ENCODE measurements at places on chromosomes 4 and X.
A peak's percentile ranks its signal among the peaks of the same experiment; 100 is the strongest.

GRCh38 chrX:1265086-1265485 lies 3.5 kb upstream of the CSF2RA start:
- no peak for DNase-seq

DNA sequence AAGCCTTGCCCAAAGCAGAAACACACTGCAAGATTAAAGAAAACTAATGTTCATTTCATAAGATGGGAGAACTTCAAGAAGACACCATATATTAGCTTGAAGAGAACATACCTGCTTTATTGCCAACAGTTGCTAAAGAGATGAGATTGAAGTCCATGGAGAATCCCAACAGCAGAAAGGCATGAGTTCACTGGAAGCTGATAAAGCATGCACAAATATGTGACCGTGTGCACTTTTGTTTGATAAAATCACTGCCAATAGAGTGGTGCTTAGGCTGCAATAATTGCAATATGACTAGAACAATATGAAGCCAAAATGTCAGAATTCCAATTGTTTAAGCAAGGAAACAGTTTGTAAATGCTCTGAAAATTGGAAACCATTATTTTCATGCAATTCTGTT lies 125.9 kb upstream of the PPARGC1A start:
- no peak for DNase-seq

GRCh38 chr4:152618971-152619370 lies 60.8 kb downstream of the TMEM154 start:
- DNase-seq = no peak

DNA sequence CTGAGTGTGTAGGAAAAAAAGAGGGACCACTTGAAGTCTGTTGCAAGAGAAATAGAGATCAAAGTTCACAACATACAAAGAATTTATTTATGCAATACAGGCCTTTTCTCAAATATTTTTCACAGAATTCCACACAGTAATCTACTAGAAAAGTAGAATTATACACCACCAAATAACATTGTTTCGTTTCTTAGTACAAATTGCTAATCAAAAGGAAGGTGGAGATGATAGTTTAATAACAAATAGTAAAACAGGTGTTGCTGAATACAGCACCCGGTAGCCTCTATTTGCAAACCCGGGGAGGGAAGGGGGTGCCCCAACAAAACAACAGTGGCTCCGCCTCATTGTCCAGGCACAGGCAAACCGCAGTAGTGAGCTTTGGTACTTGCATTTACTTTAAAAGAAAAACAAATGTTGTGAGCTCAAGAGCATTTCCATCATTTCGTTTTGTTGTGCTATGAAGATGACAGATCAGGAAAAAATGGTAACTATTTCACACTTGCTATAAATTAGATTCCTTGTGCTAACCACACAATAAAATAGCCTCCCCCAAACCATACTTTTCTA lies 186.4 kb downstream of the DCLK2 start:
- DNase-seq = no peak

DNA sequence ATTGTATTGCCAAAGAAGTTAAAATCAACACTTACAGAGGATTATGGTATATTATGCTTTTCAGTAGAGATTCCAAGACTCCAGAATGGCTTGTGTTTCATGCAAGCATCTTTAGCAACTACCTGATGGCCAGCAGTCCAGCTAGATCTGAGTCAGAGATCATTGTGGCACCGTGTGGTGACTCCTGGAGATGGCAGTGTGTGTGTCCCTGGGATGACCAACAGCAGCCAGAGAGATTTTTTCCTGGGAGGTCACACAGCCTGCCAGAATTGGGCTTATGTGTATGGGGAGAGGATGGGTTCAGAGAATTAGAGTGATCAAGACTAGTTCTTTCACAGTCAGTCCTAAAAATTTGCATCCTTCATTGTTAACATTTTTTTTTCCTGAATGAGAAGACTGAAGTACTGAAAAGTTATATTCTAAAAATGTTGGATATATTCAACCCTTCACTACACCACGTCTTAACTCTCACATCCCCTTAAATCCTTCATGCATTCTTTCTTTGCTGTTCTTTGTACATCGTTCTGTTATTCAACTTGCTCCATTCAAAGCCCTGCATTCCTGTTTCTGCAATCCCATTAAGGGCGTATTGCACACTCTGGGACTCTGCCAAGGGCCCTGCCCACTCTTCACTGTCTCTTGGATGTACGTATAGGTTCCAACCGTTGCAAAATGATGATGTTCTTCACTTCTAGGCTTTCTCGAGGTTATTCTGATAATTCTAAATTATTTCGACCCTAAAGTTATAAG lies 12.4 kb downstream of the TENM3 start:
- no peak for DNase-seq

- no peak for DNase-seq
Observed at GRCh38 chr4:622996-623913, 2.1 kb upstream of the PDE6B start.

GRCh38 chr4:6236816-6237390 lies 32.7 kb upstream of the WFS1 start:
- no peak for DNase-seq

GRCh38 chr4:40749717-40750460 lies at the start of gene NSUN7:
NSUN7 (plus strand) TSS chr4:40749955; CDS start chr4:40750694, 739 bp downstream.
- DNase-seq = peak; percentile 23

Measured in Kasumi-1 (cell line).